ENCODE measurements at places on chromosomes 3 and 15.

GRCh38 chr3:113898892-113899291 lies 48.9 kb upstream of the ZDHHC23 start:
- no peak for DNase-seq

GRCh38 chr3:185744997-185745843 lies 79.6 kb downstream of the IGF2BP2 start:
- DNase-seq = no peak

DNA sequence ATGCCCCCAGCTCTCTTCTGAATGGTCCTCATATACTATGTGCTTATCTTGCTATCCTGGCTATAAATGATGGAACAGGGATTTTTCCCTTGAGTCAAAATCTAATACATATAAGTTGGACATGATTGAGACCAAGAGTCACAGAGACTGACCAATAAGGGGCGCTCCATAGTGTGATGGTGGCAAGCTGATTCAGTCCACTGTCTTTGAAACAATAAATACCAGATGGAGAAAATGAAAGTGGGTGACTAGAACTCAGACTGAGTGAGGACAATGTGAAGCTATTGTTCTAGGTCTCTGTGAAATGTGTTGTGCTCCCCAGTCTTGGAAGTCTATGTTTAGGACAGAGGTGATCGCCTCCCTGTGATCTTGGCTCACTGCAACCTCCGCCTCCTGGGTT lies 10.6 kb upstream of the FSTL1 start:
- DNase-seq = no peak

- DNase-seq = no peak
Measured at GRCh38 chr3:189776149-189776824, 145.1 kb downstream of the TP63 start.

DNA sequence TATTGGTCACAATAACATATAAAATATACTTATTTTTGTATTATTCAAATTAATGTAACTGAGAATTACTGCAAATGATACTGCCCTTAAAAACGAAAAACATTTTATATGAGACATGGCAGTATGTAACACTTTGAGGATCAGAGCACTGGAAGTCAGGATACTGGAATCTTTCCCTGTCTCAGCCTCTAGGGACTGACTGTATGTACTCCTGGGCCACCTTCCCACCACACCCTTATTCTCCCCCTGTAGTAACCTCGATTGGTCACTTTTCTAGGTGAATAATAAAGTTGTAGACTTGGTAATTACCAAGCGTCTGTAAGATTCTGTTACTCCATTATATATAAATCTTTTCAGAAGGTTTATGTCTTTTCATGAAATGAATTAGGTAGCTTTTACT lies 43.0 kb downstream of the LRRC49 start:
- no peak for DNase-seq

GRCh38 chr3:13544293-13544831 lies 4.6 kb upstream of the FBLN2 start:
- peak; percentile 20 for DNase-seq
